ENCODE measurements at places on chromosomes 6 and 20. TPM values are rescaled to one million over a fixed set of nuclear protein-coding genes. Genes with fewer than 3 reads are reported as not detected.

DNA sequence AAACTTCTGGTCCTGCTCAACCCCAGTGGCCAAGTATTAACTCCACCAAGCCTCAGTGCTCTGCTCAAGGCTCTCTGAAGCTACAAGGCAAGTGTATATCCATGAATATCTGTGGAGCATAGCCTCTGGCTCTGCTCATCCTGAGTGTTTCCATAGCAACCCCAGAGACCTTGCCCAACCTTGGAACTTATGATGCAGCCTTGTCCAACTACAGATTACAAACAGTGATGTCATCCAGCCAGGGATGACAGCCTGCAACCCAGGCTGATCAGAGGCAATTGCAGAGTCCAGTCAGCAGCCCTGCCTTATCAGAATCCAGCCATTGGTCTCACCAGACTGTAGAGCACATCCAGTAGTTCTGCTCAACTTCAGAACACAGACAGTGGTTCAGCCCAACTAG, 65.5 kb upstream of the SPACA1 start:
- DNase-seq = no peak

DNA sequence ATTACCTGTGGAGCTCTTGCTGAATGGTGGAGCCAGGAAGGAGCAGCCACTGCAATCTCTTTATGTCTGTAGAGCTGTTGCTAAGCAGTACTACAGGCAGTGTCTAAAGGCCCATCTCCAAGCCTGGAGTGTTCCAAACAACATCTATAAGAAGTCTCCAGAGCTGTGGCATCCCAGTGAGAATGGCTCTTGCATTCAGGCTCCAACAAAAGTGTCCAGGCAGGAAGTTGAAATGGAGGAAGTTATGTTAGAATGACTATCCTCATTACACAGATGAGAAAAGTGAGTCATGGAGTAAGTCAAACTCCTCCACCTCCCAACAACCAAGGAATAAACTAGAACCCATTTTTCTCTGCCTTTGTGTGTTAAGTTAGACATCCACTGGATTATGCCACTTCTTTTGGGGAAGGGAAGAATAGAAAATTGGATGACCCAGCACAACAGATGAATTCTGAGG, 288.5 kb upstream of the STXBP5 start:
- no peak for DNase-seq

SLC16A10 gene
- total RNA-seq = 5.8 TPM

GRCh38 chr6:168517742-168518347, 76.9 kb downstream of the SMOC2 start:
- no peak for DNase-seq

- no peak for DNase-seq
Observed at GRCh38 chr20:36614781-36615557, 9.4 kb downstream of the RAB5IF start.

DNA sequence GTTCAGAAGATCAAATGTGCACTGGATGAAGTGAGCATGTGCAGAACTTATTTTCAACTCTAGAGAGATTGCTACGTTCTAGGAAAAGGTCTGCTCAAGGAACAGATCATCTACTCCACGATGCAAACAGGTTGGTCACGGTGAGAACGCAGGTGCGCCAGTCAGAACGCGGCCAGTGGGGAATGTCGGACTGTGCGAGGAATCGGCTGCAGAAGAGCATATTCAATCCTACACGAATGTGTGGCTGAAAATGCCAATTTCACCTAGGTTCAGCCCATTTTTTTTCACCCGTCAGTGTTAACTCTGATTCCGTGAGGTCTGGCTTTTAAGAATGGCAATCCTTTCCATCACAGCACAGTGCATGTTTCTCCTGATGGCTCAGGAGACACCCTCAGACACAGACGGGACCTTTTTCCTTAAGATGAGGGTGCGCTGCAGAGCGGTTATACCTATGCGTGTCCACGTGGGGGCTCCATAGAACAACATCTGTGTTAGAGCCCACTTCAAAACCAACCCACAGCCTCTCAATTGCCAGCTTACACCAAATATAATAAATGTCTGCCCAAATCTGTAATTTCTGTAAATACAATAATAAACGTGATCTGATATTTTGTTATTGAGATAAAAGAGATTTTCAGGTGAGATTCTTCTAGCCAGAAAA, 250.4 kb downstream of the FOXA2 start:
- DNase-seq = no peak

DNA sequence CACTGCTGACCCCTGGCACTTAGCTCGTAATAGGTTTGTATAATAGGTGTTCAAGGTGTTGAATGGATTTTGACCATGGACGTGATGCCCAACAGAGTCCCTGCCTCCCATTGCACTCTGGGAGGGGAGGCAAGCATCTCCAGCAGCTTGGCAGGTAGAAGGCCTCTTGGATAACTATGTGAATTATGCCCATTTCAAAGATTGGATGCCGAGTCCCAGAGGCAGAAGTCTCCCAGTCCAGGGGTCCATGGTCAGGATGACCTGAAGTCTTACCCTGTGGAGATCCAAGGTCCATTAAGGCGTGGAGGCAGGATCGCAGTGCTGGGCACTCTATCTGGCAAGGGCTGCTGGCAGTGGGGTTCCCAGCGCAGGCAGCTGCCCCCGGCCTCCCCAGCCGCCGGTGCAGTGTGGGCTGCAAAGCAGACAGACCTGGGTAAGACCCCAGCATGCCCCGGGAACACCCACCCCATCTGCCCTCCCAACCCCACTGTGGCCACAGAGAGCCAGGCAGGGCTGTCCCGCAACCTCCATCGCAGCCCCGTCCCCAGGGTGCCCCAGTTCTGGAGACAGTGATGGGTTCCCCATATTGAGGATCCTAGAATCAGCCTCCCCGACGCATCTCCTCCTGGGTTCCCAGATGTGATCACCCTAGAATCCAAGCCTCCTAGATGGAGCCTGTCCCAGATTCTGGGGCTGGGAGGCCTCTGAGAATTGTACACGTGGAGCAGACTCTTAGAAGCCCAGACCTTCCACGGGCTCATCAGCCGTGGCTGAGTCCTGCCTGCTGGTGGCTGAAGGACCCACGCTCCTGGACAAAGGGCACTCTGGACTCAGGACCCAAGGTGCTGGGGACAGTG, 44.6 kb downstream of the APCDD1L start:
- DNase-seq = no peak

GRCh38 chr20:33539129-33539528, 49.2 kb downstream of the CBFA2T2 start:
- DNase-seq = no peak

DNA sequence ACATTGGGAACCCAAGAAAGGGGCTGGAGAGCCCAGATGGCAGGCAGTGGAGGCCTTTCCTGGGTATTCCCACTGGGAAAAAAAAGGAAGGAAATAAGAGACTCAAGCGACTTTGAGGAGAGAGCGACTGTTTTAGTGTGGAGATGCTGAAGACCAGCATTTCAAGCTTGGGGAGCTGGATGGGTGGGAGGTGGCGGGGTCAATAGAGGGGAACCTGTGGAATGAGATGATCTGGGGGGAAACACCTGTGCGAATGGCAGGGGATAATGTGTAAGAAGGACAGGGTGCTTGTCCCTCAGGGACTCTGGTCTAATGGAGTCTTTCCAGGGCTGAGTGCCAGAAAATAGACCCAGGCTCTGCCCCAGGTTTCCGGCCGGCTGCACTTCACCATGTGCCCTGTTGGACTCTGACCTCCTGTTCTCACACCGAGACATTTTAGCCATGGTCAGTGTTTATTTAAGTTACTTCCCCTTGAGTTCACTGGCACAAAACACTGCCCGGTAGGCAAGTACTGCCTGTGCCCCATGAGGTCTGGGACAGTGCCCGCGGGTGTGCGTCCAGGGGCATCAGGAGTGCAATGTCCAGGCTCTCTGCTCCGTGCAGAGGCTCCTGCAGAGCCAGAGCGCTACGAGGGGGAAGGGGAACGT, 50.4 kb upstream of the NKX2-2 start:
- DNase-seq = no peak

GRCh38 chr20:32574296-32575226, 10.6 kb downstream of the NOL4L start:
- no peak for DNase-seq

DNA sequence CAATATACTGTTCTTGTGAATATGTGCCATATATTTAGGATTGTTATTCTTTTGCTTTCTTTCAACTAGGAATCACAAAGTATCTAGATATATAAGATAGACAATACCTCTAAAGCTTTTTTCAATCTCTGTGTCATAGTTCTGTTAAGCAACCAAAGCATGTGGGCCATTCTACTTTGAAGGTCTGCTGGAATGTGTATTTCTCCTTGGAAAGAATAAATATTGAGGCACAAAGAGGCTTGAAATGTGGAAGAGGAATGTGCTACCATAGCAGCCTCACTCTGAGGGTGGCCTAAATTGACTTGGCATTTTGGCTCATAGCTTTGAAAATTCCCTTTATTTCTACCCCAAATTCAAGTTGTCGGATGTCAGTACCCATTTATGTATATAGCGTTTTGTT, 488.5 kb upstream of the MAN1A1 start:
- DNase-seq = no peak

DNA sequence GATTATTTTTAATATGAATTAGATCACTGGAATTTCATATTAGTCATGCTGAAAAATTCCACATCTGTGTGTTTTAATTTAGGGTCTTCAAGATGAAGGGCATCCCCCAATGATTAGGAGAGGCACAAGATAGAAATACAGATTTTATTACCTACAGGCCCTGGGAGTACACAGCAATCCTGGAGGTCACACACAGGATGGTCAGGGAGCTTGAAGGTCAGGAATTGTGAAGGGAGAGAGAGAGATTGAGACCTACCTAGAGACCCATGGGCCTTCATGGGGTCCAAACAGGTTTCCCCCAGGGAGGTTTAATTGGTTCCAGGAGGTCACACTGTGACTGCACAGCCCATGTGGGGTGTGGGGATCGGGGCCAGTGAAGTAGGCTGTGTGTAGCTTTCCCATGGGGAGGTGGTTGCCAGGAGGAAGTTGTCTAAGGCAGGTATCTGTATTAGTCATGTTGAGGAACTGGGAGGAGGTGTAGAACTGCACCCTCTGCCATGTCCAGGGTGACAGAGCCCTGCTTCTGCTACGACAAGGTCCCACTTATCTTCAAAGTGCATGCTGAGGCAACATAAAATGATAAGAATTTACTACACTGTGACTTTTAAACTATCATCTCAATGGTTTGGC, 18.3 kb downstream of the SNX9 start:
- DNase-seq = no peak

SLC44A4 gene
- 0.33 TPM for total RNA-seq

COQ3 gene
- 7.2 TPM for total RNA-seq

CNBD2 gene
- total RNA-seq = 2.3 TPM

GRCh38 chr6:166353507-166353906, 11.2 kb upstream of the SFT2D1 start:
- no peak for DNase-seq

DNA sequence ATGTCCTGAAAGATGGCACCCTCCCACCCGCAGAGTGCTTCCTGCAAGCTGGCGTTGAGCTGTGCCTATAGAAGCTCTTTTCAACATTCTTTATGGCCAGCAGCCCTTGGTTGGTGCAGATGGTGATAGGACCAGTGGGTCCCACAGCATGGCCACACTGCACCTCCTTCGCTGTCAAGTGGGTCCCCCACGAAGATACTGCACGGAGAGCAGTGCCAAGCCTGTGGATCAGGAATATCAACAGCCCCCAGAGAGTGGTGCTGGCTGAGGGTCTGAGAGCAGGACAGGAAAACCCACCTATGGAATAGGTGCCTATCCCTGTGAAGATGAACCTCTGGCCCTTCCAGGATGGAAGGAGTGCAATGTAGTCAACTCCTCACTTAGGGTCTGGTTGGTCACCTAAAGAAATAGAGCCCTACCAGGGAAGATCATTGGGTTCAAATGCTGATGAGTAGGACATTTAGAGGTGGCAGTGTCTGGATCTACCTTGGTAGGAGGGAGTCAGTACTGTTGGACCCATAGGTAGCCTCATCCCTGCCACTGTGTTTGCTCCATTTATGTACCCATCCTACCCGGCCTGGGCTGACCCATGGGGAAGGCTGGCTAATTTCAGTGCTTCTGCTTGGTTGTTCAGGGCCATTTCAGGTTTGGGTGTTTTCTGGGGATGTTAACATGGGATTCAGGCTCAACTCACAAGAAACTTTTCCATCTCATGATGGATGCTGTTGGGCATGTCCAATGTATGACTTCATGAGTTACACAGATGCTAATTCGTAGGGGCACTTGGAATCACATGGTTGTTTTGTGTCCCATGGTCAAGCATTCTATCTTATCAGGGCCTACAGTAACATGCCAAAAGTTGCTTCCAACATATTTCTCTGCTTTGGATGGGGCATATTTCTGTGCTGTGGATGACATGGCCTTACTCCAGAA, 33.4 kb upstream of the MICB start:
- DNase-seq = no peak

DNA sequence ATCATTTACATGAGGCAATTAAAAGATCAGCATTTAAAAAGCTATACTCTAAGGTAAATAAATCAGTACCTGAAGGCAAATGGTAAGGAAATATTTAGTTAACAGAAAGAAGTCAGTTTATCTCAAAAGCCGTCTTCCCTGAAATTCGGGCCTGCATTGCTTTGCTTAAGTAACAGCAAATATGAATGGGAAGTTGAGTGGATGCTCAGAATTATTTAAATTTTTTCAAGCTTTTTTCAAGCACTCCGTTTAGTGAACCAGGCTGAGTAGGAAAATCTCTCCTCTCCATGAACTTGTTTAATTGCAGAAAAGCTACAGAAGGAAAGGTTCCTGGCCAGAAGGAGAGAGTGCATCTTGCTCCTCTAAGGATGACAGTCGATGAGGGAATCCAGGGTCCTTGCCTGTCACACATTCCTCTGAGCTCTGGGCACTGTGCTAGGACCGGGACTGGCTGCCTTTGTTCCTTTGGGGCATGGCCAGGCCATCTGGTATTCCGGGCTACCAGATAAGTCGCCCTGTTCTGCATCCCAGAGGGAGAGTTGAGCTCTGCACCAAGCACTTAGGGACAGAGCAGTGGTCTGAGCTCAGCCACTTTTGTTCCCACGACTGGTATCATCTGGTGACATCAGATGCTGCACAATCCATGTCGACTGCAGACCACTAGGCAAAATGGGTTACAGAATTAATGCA, 77.6 kb downstream of the RIN2 start:
- no peak for DNase-seq

DNA sequence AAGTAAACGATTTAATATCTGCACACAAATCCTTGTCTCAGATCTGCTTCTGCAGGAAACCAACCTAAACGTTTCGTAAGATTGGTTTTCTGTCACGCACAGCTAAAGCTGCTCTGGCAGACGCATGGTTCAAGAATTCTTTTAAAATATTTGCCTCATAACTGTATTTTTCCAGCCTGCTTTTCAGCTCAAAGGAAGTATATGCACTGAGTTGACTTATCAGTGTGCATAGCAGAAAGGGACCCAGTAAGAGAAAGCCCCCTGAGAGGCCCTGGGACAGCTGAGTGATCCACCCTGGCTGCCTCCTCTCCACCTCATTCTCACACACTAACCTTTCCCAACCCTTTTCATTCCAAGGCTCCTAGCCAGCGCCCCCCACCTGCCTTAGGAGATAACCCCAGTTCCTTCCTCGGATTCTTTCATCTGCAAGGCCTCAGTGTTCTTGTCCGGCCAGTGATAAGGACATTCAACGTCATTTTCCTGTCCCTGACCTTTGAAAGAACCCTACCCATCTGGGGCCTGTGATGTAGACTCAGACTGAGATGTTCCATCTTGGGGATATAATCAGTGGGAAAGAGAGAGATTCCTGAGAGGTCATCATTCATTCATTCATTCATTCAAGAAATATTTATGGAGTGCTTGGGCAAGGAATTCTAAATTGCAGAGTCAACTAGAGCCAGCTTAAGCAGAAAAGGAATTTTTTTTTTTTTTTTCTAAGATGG, 22.4 kb upstream of the SLC9A8 start:
- no peak for DNase-seq

CTAGE9 gene
- not detected for total RNA-seq
